ENCODE measurements at places on chromosomes 1 and 21. TPM values are rescaled to one million over a fixed set of nuclear protein-coding genes. Genes with fewer than 3 reads are reported as not detected.

Gene RGSL1
- not detected for total RNA-seq

Gene NENF
- 74.4 TPM for total RNA-seq

Gene HMCN1
- 0.13 TPM for total RNA-seq

Gene SLFNL1
- total RNA-seq: not detected

Gene HAX1
- 143 TPM for total RNA-seq

Gene FAM163A
- total RNA-seq: not detected

Gene OR2M2
- total RNA-seq: not detected

Gene INAVA
- total RNA-seq: 0.09 TPM

Gene HHIPL2
- total RNA-seq: 0.40 TPM

All from K562 (cell line).